ENCODE measurements at places on chromosomes 11 and 22.

GRCh38 chr11:18191376-18191775 lies 18.7 kb downstream of the MRGPRX4 start:
- DNase-seq = no peak

DNA sequence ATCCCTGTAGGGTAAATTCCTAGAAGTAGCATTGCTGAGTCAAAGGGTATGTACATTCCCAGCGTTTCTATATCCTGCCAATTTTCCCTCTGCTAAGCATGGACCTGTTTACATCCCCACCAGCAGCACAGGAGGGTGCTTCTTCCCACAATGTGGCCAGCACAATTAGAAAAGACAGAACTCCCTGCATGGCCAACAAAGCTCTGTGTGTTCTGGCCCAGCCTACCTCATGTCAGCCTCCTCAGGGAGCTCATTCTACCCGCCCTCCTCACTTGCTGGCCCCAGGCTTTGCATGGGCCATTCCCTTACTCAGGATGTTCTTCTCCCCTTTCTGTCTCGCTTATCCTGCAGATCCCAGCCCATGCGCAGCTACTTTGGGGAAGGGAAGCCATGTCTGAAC lies 186.1 kb downstream of the DSCAML1 start:
- DNase-seq = no peak

DNA sequence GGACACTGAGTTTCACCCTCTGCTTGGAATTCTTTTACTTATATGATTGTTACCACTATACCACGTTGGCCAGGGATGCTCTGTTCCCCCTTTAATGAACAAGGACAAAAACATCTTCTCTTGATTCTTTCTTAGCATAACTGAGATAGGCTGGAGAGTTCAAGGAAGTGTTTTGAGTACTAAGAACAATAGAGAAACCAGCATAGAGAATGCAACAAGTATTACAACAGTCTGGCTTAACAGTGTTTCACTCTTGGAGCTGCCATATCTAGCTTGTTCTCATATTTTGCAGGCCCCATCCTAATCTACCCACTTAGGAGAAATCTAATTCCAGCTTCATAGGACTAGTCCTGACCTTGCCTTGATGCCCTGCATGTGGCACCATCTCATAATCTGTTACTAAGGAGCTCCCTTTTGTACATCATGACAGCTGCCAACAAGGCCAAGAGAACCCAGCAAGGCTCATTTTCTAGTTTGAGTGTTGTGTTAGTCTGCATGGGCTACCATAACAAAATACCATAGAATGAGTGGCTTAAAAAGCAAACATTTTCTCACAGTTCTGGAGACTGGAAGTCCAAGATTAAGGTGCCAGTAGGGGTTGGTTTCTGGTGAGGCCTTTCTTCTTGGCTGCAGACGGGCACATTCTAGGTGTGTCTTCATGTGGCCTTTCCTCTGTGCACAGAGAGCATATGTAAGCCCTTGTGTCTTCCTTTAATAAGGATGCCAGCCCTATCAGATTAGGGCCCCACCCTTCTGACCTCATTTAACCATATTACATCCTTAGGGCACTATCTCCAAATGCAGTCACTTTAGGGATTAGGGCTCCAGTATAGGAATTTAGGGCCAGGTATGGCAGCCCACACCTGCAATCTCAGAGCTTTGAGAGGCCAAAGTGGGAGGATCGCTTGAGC lies 37.8 kb downstream of the PACS1 start:
- DNase-seq = no peak

DNA sequence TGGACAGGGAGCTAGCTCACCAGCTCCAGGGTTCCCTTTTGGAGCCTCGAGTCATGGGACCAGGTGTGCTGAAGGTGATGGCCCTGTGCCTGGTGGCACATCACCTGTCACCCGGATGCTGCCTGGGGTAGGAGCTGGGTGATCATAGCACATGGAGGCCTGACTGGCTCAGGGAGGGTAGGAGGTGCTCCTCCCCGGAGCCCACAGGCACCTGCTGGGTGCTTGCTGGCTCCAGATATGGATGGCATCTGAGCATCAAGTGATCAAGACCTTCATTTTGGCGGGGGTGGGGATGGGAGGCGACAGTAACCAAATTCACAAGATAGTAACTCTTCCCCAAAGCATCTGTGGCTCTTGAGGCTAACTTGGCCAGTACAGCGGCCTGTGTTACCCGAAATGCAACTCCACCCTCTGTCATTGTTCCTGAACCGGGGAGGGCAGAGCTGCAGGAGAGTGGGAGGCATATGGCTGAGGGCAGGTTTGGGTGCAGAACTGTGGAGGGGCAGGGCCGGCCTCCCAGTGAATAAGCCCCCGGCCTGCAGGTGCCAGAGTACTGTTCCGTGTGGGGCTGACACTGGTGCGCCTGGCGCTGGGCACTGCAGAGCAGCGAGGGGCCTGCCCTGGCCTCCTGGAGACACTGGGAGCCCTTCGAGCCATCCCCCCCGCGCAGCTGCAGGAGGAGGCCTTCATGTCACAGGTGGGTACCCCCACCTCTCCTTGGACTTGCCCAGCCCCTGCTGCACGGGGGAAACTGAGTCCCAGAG lies 4.7 kb downstream of the TBC1D10C start:
- DNase-seq = no peak

GRCh38 chr11:74581954-74582547 lies 10.3 kb upstream of the POLD3 start:
- no peak for DNase-seq

DNA sequence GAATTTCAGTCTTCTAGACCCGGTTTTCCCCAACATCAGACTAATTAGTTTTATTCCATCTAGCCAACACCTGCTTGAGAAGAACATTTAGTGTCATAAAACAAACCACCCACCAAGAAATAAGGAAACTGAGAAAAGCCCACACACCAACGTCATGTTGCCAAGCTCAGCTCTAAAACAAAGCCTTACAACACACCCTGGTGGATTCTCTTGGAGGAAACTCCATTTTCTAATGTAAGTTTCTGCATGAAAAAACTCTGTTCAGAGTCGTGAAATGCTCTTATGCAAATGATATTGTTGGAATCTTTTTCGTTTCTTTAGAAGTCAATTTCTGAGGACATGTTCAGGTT lies 105.0 kb upstream of the RAG2 start:
- DNase-seq = no peak

DNA sequence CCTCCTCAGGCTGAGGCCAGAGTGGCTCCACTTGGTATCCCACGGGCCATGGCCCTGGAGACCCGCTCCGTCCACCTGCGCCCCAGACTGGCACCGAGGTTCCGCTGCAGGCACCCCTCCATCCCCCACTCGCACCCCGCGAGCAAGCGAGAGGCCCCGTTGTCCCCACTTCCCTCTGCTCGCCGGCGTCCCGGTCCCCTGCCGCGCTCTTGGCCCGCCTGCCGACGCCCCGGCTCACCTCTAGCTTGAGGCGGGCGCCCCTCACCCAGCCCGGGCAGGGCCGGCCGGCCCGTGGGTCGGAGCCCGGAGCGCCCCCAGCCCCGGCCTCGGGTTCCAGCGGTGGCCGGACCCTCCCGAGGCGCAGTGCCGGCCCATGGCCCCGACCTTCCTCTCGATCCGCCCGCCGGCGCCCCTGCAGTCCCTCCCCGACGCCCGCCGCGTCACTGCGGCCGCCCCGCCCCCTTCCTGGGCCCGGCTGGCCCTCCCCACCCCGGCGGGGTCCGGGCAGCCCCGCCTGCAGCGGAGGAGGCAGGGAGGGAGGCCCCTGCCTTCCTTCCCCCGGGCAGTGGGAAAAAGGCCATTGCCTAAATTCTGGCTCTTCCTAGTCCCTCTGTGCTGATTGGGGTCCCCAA lies at the start of gene PITPNM1:
PITPNM1 (minus strand) TSS at position 414 of the 632 bp plus-strand sequence. CDS start 1,183 bp downstream, outside the sequence.
- peak; percentile 85 for DNase-seq

DNA sequence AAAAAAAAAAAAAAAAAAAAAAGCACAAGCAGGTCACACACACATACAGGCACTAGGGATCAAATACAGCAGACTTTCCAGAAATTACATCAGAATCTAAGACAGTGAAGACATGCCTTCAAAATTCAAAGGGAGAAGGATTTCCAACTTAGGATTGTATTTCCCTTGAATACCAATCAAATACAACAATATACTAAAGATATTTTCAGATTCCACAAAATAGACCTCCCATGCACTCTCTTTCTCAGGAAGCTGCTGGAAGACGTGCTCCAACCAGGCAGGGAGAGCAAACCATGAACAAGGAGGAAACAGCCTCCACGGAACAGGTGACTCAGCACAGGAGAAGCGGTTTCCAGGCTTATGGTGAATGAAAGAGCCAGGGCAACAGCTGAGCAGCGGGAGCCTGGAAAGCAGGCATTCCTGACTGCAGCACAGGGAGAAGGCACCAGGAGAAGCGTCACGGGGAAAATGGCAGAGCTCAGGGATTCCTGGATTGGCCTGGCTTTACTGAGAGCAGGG lies 32.0 kb downstream of the TMEM184B start:
- DNase-seq = no peak

GRCh38 chr22:47366026-47366767 lies 603.7 kb downstream of the TBC1D22A start:
- no peak for DNase-seq

DNA sequence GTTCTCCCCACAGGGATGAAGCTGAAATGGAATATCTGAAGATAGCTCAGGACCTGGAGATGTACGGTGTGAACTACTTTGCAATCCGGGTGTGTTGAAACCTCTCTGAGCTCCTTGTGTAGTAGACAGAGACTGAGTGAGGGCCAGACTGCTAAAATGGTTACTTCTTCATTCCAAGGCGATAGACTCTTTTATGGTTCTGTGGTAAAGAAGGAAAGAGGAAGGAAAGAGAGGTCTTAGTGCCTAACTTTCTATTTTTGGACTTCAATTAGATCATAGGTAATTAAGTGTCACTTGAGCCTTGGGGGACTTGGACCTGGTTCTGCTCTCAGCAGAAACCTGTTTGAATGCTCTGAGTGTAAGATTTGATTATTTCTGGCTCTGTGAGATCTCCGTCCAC lies 54.7 kb downstream of the NF2 start:
- DNase-seq = no peak

DNA sequence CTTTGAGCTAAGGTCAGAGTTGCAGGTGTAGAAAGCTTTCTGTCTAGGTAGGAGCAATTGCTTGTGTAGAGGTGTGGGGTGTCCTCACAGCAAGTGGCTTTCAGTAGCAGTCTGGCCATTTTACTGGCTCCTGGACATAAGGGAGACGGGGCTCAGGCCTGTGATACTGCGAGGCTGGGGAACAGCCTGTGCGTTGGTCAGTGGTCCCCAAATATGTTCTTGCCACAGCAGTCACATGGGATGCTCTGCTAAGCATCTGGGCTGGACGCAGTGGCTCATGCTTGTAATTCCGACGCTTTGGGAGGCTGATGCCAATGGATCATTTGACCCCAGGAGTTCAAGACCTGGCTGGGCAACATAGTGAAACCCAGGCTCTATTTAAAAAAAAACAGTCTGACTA lies 1.9 kb downstream of the MCM5 start:
- DNase-seq = no peak

- no peak for DNase-seq
These were observed 66.4 kb upstream of the OR4B1 start for GRCh38 chr11:48150213-48150612.

DNA sequence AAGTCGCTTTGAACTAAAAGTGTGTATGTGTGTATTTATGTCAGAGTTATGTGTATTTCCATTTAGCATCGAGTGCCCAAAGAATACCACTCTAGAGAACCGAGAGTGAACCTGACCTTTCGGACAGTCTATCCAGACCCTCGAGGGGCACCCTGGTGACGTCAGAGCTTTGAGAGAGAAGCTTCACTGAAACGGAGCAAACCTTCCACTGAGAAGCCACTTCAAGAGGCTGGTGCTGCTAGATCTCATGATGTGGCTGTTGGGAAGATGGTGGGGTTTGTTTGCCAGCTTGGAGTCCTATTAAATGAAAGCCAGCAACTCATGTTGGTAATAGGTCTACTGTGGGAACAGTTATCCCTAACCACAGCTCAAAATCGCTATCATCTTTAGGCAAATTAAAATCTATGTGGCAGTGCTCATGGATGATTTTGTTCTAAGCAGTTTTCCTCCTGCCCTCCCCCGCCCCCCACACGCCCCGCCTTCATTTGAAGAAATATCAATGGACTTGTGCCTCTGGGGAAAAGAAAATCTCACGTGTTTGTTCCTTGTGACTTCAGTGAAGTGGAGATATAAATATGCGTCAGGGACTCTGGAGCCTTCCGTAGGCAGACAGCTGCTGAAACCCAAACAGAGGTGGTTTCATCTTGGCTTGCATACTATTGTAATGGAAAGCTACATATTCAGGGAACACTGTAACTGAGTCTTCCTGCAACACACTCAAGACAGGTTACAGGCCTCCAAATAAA lies 22.4 kb upstream of the C11orf96 start:
- DNase-seq = no peak

GRCh38 chr11:111571829-111572501 lies 30.3 kb upstream of the SIK2 start:
- no peak for DNase-seq

DNA sequence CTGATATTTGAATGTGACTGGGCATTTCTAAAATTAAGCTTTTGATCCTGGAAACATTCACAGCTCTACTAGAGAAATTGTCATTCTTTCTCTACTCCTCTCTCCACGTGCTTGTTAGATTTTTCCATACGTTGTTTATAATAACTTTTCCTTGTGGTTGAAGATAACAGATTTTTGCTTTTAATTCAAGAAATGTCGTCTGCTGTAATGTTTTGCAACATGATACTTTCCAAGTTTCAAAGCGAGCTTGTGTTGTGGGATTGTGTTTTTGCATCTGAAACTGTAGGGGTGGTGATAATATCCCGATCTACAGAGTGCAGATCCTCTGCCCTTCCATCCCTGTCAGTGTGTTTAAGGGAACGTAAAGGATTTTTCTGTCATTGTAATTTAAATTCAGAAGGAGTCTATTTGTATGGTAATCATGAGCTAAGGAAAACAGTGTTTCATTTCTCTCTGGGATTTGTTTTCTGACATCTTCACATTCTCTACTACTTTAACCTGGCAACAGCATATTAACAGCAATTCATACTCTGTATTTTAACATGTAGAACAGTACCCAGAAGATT lies 321.4 kb downstream of the FAT3 start:
- no peak for DNase-seq

GRCh38 chr22:23059284-23059948 lies 10.9 kb upstream of the GNAZ start:
- peak; percentile 9 for DNase-seq

- DNase-seq = no peak
These were observed 16.1 kb downstream of the IL18BP start for GRCh38 chr11:72014761-72015320.

GRCh38 chr11:18769802-18770456 lies 21.7 kb downstream of the PTPN5 start:
- no peak for DNase-seq

DNA sequence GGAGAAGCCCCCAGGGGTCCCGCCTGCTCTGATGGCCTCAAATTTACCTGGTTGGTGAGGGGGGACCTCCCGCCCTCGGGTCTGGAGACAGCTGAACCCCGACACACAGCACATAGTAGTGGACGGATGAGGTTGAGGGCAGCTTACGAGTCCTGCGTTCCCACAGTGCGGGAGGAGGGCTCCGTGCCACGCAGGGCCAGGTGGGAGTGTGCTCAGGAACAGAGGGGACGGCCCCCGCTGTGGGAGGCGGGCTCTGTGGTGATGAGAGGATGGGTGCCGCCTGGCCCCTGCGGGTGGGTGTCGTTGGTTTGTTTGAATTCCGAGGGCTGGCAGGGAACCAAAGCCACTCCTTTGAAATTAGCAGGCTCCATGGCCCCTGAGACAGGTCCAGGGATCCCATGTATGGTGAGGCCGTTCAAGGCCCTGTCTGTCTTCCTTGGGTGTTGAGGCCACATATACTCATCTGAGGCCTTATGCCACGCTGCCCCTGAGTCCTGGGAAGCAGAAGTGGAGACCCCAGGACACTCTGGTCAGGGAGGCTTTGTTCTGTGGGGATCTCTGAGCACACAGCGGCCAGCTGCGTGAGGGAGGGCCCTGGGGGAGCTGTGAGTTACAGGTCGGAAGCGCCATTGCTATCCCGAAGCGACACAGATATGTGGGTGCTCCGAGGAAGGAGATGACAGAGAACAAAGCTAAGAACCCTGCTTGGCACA lies 21.9 kb downstream of the NADSYN1 start:
- no peak for DNase-seq

Data from activated B cell treated with CpG ODN at 0.5 μM for 24 hours (primary cell).